ENCODE measurements at places on chromosomes 6 and 20.

DNA sequence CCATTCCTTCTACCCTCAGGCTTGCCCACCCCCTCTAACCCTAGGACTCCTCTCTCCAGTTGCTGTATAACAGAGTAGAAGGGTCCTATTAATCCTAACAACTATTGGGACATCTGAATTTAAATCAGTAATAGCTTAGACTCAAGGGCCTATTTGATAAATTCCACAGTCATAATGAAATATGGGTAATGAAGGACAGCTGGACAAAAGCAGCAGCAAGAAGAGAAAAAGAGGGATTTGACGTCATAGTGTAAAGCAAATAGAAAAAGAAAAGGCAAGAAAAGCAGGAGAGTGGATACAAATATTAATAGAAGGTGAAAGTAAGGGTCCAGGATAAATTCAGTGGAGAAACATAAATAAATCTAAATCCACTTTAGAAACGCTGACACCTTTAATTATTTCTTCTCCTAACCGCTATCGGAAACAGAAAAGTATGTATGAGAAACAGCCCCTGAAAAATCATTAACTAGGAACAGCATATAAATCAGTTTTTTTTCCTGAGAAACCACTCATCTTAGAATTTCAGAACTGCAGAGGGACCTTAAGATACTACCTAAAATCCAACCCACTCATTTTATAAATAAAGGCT, 12.8 kb downstream of the FKBP5 start:
- no peak for DNase-seq

DNA sequence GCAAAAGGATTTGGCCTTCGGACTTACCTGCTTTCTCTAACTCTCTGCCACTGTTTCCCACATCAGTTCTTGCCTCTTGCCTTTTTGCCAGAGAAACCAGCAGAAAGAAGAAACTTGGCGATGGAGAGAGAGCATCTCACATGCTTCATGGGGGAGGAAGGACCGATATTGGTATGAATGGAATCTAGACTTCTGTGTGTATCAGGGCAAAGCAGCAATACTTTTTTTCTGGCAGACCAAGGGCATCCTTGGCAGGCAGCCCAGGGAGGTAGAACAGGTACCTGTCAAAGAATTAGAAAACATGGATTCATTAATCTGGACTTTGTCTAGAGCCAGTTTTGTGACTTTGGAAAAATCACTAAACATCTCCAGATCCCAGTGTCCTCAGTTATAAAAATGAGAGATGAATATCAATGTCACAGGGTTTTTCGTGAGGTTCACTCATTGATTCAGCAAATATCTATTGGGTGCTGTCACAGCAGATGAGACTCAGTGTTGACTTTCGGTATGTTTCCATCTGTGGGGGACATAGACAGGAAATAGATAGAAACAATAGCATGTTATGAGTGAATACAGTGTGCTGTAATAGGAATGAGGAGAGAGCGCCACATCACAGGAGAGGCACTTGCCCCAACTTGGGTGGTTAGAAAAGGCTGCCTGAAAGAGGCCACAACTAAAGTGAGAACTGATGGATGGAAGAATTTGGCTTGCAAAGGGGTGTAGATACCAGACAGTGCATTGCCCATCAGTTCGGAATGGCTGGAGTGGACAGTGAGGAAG, 114.1 kb downstream of the CD83 start:
- no peak for DNase-seq

GRCh38 chr6:136772685-136773472, 19.4 kb downstream of the MAP3K5 start:
- DNase-seq = no peak

DNA sequence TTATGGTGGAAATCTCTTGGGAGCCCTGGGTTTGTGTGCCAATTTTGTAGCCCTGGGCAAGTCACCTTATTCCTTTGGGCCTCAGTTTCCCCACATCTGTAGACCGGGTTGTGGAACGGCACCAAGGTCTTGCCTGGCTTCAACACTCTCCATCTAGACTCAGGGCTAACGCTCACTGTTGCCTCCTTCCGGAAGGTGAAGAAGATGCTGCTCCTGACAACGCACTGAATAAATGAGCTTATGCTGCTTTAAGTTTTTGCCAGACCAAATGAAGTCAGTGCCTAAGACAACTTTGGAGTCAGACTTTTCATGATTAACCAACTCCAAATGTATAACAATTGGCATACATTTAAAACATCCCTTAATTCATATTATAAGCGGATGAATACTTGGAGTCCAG, 53.1 kb downstream of the PSMG4 start:
- no peak for DNase-seq

- no peak for DNase-seq
These were observed 499.0 kb upstream of the SLC35B3 start for GRCh38 chr6:8934318-8934717.

All from urinary bladder (tissue), 4 donors.